NB4 (cell line): ENCODE measurements at places on chromosomes 16 and 17.
A peak's percentile ranks its signal among the peaks of the same experiment; 100 is the strongest.

GRCh38 chr17:72618001-72618509 is 474.4 kb downstream of the SLC39A11 start:
- DNase-seq = peak; percentile 11

DNA sequence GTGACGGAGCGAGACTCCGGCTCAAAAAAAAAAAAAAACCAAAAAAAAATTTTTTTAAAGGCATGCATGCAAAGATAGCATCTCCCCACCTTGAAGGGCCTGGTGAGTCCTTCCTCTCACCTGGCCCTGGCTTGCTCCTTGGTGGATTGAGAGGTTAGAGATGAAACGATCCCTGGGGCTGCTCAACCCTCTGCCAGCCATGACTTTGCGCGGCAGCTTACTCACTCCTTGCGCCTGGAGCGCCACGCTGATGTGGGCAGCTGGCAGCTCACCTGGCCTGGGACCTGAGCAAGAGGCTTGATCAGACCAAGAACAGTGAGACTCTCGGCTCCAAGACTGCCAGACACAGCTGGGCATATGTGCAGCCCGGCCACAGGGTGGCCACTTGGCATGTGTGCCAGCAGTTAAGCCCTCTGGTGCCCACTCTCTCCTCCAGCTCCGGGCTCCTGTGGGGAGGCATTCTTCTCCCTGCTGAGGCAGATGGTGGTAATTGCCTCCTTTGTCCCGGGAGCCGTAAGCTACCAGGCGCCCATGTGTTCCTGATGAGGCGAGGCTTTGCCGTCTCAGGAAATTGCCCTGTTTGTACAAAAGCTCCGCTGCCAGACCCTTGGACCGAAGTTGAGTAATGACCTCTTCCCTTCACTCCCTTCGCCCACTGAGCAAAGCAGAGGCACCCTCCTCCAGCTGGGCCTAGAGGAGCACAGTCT is 5.1 kb upstream of the EVPL start:
- no peak for DNase-seq

GRCh38 chr17:77490361-77491183 is 349.8 kb downstream of the SEC14L1 start:
- no peak for DNase-seq

GRCh38 chr16:28277537-28278388 is 14.6 kb upstream of the SBK1 start:
- peak; percentile 83 for DNase-seq

DNA sequence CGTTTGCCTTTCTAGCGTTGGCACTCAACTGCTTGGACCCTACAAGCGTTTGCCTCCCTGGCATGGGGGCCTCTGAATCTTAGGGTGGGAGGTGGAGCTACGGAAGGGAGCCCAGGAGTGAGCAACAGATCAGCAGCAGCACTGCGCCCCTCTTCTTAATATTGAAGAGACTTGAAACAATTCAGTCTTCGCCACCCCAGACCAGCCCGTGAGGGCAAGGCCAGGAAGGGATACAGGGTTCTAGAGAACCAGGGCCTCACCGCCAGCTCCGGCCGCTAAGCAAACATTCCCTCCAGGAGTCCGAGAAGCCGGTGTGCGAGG is 1.5 kb upstream of the GPRC5C start:
- DNase-seq = no peak

- no peak for DNase-seq
These were observed 26.2 kb upstream of the IRF8 start for GRCh38 chr16:85872734-85873133.

DNA sequence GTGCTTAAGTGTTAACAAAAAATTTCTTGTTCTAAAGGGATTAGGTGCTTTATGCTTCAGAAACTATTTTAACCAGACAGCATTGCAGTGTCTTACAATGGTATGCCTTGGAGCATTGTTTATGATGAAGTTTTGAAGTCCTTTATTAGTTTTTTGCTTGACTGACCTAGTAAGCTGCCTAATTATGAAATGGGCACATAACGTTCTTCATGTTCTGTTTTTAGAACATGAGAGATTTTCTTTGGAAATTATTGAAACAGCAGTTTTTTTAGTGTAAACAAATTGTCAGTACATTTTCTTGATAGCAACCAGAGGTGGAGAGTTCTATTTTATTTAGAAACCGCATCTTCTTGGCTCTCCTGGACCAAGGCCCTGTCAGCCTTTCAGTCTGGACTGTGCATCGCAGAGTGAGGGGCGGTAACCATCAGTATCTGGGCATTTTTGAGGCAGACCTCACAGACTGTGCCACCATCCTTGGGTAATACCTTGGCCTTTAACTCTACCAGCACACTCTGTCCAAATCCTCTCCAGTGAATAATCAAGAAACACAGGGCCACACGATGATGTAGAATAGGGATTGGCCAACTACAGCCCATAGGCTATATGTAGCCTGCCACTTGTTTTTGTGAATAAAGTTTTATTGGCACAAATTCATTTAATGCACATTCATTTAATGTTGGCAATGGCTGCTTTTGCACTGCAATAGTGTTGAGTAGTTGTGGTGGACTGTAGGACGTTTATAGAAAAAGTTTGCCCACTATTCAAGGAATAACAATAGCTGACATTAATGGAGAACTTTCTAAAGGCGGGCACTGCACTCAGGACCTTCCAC is 81.1 kb downstream of the VPS35L start:
- no peak for DNase-seq

DNA sequence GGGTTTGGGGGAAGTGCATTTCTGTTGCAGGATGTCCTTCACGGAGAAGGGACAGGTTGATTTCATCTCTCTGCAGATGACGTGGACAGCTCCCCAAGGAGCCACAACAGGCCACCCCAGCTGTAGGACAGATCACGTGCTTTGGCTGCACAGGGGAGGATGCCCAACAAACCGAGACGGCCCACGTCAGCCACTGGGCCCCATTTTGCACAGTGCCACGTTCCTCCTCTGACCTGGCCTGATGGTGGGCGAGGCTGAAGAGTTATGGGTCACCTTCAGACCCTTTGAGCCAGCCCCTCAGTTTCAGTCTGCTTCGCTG is 9.0 kb upstream of the RHBDL3 start:
- DNase-seq = no peak

DNA sequence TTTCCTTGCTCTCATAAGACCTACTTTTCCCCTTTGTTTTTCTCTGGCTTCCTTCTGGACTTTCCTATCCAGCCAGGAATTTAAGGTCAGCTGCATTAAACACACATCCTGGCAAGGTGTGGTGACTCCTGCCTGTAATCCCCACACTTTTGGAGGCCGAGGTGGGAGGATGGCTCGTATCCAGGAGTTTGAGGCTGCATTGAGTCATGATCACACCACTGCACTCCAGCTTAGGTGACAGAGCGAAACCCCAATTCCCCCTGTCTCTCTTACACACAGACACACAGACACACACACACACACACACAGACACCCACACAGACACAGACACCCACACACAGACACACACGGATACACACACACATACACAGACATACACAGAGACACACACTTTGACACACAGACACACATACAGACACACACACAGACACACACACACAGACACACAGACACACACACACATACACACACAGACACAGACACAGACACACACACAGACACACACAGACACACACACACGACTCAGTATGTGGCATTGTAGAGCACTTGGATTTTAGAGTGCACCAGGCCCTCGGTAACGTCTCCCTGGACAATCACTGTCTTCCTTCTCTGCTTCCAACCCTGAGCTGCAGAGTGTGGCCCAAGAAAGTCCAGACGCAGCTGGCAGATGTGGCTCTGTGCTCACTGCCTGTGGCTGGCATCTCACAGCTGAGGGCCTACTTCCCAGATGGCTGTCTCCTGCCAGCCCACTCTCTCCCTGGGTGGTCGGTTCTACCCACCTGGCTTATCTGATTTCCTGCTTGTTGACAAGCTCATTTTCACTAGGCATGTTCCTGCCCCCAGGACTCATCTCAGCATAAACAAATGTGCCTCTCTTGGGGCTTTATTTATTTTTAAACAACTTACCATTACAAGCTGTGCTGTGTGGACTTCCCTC is 39.0 kb downstream of the NLRP1 start:
- no peak for DNase-seq

GRCh38 chr17:27989046-27989445 is 53.4 kb upstream of the NLK start:
- no peak for DNase-seq

DNA sequence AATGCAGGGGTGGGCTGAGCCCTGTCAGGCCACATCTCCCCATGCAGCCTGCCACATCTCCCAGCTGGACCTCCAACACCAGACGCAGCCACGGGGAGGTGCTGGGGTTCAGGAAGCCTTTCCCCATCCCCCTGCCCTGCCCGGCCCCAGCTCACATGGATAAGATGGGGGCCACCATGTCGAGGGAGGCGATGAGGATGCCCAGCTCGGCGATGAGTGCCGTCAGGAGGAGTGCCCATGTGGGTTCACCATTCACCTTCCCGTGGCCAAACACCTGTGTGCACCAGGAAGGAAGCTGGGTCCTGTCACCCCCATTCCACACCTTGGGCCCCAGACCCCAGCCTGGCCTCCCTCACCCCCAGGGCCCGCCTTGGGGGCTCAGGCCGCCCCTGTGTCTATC is 5.7 kb upstream of the LCAT start:
- no peak for DNase-seq

DNA sequence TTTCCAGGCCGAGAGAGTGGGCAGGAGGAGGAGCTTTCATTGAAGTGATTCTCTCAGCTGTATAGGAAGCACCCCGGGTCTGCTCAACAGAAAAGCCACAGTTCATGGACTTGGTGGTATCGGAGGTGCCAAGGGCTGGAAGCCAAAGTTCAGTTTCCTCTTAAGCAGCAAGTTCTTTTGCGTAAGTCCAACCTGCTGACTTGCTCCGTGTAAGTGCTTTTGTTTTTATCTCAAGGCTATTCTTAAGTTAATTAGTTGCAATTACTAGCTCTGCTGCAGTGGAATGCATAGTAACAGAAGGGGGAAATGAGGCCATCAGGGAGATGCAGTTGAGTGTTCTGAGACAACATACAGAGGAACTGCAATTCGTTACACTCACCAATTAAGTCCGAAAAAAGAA is 44.6 kb downstream of the SMIM36 start:
- DNase-seq = no peak

DNA sequence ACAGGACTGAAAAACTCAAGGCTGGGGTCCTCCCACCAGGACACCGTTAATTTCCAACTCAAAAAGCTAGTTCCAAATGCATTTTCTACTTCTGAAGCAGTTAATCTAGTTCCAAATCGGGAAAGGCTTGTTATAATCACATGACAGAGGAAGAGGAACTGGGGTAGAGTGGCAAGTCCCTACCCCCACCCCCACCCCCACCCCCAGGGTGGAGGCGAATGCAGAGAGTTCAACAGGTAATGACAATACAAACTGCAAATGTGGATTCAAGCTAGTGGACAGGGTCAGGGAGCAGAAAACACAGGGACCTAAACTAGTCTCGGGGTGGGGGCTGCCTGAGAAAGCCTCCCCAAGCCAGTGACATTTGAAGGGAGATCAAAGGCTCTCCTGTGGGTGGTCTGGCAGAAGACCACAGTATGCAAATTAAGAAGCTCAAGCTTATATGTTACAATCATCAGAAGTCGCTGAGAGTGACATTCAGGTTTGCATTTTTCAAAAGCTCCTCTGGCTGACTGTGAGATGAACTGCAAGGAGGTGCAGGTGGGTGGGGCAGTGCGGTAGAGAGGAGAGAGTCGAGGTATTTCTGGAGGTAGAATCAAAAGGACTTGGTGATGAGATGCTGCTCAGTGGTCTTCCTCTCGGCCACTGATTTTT is 56.4 kb upstream of the SLC25A19 start:
- DNase-seq = peak; percentile 56

DNA sequence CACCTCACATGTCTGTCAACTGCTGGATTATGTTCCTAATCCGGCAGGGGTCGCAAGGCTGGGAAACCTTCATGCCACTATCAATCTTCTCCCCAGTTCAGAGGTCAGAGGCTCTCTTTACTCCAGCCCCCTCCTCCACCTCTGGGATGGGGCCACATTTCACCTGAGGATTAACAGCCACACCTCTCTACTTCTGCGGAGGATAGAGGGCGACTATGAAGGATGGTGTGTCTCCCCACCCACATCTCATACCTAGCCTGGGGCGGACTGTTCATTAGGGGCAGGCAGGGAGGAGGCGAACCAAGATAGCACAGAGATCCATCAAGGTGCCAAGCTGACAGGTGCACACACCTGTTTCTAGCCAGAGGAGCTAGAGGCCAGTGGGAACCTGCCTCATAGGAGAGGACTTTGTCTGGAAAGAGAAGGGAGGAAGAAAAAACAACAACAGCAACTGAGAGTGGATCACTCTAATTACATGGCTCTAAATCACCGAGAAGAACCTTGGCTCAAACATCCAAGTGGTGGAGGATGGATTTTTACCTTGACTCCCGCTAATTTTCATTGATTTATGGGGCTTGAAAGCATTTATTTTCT is 41.9 kb upstream of the SKAP1 start:
- DNase-seq = no peak

DNA sequence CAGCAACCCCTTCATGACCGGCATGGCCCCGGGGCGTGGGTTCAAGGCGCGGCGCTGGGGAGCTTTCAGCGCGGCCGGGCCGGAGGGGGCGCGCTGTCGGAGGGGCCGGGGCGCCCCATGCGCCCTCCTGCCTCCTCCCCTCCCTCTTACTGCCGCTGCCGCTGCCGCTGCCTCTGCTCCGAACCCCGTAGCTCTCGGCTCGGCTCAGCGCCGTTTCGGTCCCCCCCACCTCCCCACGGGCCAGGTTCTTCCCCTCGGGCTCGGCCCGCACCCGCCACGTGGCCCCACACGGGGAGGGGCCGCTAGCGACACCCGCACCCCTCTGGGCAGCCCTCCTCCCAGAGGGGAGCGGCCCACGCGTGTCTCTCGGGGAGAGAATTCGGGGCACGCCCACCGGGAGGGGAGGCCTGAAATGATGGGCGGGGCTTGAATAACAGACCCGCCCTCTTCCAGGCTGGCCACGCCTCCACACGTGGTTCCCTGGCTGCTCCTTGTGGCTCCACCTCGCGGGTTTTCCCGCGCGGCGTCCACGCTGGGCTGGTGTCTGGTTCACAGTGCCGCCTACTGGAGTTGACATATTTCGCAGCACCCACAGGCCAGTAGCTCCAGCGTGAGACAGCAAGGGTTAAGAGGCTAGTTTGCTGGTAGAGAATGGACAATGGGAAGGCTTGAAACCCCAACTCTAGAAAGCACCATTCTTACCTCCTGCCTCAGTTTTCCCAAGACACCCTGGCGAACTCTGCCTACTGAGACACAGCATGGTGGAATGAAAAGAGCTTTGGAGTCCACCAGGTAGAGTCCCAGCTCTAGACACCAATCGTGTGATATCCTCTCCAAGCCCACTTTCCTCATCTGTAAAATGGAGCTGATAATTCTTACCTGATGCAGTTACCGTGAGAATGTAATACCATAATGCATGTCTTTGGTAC is at the start of gene KCNH4:
Gene KCNH4, minus strand, starts transcription at position 221 of the 929 bp plus-strand sequence. Its CDS starts 197 bp downstream, at position 24.
- peak; percentile 59 for DNase-seq

DNA sequence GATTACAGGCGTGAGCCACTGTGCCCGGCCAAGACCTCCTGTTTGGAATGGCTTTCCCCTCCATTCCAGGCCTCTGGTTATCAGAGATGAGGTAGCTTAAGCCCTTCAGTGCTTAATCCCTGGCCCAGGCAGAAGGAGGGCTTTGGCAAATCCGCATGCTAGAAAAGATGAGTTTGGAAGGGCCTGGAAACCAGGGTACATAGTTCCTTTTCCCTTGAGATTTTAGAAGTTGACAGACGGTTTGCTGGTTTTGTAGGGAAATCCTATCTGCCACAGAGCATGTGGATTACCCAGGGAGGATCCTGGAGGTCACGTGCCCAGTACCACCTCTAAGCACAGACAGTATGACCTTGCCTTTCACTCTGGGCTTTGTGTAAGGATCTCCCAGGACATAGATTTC is 114.7 kb upstream of the CACNG3 start:
- DNase-seq = no peak

- no peak for DNase-seq
These were observed 8.0 kb downstream of the PSMD11 start for GRCh38 chr17:32452281-32452680.

- DNase-seq = no peak
These were observed at the start of gene HAP1 for GRCh38 chr17:41734139-41734948. Gene HAP1 (minus strand): TSS chr17:41734643. CDS start chr17:41734634, 9 bp downstream.
